ENCODE measurements at places on chromosomes 12 and 14.

DNA sequence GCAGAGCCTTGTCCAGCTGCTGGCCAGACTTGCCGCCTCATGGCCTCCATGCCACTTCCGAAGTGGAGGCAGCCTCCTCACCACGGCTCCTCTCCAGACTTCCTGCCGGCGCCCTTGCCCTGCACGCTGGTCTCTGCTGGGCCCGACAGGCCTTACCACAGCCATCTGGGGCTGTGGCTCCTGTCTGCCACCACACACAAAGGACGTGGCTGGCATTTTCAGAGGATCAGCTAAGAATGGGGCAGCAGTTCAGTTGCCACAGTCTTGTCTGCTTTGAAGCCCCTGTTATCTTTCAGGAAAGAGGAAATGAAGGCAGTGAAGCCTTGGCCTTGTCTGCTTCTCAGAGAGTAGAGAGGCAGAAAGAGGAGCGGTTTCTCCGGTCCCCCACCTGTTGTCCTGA is 178.0 kb upstream of the FKBP4 start:
- DNase-seq: no peak

- no peak for DNase-seq
Observed at GRCh38 chr14:76968621-76969063, 59.9 kb downstream of the IRF2BPL start.

GRCh38 chr12:30617346-30618016 is 78.2 kb downstream of the IPO8 start:
- DNase-seq: no peak

GRCh38 chr12:21627924-21628323 is 23.3 kb upstream of the GYS2 start:
- no peak for DNase-seq

DNA sequence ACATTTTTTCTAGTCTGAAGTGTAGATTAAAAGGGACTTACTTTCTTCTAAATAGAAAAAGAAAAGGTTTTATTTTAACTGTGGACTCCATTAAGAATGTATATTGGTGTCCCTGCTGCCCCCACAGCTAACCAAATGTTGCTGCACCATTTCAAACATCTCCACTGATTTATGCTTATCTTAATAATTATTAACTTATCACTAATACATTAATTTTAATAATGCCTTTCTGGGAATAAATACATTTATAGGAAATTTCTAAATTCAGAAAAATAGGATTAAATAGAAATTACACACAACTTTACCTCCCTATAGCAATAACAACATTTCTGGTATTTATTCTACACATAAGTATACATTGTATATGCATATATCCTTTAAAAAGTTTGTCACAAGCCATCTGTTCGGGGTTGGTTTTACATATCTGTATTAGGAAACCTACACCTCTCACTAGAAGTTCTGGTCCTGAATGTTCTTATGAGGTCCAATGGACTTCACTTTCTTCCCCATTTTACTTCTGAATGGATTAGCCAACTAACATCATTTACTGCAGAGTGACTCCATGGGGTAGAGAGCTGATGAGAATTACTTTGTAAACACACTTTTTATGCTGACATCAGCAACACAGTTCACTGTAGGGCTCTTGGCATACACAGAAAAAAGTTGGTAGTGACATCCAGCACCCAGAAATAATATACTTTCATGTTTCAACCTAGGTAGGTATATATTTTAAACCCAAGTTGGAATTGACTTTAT is 9.4 kb upstream of the SELPLG start:
- no peak for DNase-seq

- DNase-seq: no peak
Observed at GRCh38 chr14:72583316-72584272, 310.3 kb downstream of the DPF3 start.

GRCh38 chr14:56949828-56950227 is 139.5 kb upstream of the OTX2 start:
- DNase-seq: no peak

- DNase-seq: no peak
Observed at GRCh38 chr12:130965214-130965613, 11.5 kb downstream of the ADGRD1 start.

DNA sequence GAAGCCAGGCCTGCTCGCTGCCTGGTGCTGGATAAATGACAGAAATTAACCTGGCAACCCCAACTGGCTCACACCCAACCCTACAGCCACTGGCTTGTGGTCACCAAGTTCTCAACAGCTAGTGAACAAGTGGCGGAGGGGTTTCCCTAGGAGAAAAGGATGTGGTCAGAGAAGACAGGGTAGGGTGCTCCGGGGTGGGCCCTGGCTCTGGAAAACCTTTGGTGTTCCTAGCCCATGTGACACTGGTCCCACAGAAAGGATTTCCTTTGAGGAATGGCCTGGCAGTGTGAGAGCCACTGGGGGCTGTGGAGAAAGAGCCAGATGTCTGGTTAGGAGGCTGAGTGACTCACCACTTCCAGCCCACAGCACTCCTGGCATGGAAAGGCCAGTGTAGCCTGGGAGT is 8.7 kb downstream of the SYNE3 start:
- DNase-seq: no peak
